NCI-H1048 (cell line): ENCODE measurements at places on chromosomes 16 and 17.

DNA sequence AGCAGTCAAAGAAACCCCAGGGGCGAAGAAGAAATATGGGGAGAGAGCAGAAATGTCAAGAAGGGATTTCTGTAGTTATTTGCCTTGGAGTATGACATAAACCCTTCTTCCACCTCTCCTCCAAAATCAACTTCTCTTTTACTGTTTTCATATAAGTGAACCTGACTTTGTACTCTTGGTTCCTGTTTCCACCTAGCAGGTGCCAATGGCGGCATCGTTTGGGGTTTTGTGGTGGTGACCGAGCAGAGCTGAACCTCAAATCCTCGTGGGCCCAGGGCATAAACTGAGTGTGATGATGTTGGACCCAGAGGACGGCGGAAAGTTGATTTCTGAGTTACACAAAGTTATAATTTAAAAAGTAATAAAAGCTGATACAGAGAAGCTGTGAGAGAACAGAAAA, 39.6 kb upstream of the PSMD7 start:
- DNase-seq = no peak

DNA sequence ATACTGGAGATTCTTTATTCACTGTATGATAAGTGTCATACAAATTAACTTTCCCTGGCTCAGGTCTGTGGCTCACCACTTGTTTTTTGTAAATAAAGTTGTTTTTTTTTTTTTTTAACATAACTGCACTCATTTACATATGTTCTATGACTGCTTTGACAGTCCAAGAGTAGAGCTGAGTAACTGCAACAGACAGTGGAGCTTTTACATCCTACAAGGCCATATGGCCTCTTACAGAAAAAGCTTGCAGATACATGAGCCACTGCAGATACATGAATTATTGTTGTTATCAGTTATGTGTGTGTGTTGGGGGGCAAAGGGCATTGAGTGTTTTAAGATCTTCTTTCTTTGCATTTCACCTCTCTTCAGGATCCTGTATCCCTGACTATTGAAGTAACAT, 311.7 kb downstream of the BCAS3 start:
- DNase-seq = no peak

GRCh38 chr17:51419476-51419875, 159.1 kb downstream of the UTP18 start:
- DNase-seq = no peak

GRCh38 chr16:67356396-67356795, 29.8 kb downstream of the LRRC36 start:
- DNase-seq = no peak

GRCh38 chr17:40349477-40349894, 15.1 kb downstream of the GJD3 start:
- no peak for DNase-seq

DNA sequence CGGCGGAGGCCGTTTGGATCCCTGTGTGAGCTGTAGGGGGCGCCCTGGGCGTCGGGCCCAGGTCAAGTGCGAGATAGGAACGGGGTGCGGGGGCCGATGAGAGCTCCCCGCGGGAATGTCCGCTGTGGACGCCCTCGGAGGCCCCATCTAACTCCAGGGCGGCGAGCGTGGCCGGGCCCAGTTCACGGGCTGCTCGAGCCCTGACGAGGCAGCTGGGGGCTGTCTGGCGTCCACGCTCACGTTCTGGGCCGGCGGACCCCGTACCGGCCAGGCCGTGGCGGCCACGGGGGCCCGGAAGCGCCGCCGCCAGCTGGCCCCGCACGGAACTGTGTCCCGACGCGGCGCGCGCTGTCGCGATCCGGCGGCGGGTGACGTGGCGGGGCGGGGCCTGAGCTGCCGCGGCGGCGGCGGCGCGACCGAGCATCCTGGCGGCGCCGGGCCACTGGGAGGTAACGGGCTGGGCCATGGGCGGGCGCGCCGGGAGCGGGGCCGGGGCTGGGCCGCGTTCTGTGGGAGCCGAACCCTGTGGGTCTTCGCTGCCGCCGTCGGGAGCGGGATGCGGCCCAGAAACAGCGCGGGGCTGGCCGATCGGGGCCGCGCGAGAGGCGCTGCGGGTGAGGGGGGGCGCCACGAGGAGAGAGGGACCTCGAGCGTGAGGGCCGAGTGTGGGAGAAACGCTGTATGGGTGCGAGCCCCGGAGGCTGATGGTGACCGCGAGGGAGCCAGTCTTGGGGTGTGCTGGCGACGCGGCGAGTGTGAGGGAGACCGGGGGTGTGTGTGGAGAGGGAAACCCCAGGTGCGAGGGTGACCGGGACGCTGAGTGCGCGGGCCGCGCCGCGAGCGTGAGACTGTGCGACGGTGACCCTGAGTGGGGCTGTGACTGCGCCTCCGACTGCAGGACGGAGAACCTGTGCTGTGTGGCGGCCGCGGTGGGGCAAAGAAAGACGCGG, at the start of gene SLC7A6:
SLC7A6 (plus strand) TSS at position 399 of the 950 bp plus-strand sequence. CDS start 10,201 bp downstream, outside the sequence.
- DNase-seq = no peak
